Stimulated activated CD8-positive, alpha-beta memory T cell treated with anti-CD3 and anti-CD28 coated beads, Interleukin-7, amount 100 ng/mL, for 4 hours (primary cell): ENCODE measurements at places on chromosomes 12 and 14.
A peak's percentile ranks its signal among the peaks of the same experiment; 100 is the strongest.

DNA sequence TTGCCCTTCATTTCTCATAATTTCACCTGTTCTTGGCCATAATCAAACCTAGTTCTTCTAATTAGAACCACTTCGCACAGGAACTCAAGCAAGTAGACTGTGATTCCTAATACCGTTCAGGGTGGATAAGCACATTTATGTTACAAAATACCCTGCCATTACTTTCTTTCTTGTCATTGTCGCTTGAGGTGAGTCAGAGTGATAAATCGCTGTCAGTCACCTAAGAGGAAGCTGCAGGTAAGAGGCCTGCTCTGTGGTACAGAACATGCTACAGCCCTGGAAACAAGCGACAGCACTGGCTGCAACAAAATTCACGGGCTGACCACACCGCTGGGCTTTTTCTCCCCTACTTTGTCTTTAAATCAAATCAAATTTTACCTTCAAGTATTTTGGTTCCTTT is 218.2 kb downstream of the ANO6 start:
- no peak for DNase-seq

DNA sequence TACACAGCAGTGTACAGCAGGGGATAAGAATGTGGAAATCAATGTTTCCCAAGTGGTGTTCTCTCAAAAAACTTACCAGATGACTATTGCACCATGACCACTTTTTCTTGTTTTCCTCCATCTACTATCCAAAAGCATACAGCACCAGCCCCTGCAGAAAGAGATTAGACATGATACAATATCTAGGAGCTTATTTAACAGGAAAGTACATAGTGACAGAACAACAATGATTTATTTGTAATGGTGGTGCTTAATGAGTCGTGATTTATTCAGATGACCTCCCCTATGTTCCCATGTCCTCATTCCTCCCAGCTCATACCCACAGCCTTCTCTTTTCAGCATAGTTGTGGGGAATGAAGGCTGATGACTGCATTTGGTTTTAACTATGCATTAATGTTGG is 413.6 kb downstream of the BTG1 start:
- DNase-seq, result no peak

- DNase-seq, result peak; percentile 30
Measured at GRCh38 chr12:68042212-68042699, 53.0 kb downstream of the IFNG-AS1 start.

DNA sequence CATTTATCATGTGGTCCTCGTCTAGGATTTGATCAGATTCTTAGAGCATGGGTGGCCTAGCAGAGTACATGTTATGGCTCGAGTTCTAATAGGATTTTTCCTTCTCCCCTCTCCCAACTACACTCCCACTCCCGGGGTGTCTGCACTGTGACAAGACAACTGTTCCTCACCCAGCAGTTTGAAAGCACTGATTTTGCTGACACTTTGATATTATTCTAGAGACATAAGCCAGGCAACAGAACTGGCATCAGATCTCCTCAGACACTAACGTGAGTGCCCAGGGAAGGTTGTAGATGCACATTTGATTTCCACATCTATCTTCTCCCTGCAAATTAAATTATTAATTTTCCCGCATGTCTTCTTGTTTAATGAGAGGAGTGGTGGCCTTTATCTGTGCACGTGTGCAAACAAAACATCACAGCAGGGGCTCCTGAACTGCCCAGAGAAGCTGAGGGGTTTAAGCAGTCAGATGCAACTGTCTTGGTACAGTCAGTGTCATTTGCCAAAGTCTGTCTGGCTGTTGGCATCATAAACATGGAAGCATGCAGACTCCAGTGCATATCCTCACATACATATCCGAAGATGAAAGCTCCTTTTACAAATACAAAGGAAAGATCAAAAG is 491.8 kb downstream of the NPAS3 start:
- DNase-seq, result no peak

DNA sequence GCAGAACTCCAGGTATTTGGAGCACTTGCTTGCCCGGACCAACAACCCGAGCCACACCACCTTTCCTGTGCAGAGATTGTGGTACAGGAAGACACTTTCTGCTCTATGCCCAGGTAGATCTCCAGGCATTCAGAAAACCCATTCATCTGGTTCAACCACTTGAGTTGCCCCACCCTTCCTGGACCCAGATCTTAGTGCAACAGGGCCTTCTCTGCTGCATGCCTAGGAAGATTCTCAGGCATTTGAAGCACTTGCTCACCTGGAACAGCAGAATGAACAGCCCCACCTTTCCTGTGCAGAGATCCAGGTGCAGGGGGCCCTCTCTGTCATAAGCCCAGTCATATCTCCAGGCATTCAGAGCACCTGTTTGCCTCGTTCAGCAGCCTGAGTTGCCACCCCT is 412.8 kb upstream of the MGAT4C start:
- DNase-seq, result no peak

DNA sequence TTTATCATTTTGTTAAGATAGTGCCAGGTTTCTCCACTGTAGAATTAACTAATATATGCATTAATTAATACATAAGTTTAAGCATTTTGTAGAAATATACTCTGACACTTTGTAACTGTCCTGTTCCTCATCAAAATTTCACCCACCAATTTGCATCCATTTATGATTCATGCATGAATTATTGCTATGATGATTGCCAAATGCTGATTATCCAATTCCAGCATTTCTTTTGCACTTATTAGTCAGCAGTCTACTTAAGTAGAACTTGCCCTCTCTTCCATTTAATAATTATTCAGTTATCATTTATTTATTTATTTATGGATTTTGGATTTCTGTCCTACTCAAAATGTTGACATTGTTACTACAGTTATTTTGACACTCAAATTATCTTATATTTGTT is 72.2 kb downstream of the SLC6A15 start:
- no peak for DNase-seq

DNA sequence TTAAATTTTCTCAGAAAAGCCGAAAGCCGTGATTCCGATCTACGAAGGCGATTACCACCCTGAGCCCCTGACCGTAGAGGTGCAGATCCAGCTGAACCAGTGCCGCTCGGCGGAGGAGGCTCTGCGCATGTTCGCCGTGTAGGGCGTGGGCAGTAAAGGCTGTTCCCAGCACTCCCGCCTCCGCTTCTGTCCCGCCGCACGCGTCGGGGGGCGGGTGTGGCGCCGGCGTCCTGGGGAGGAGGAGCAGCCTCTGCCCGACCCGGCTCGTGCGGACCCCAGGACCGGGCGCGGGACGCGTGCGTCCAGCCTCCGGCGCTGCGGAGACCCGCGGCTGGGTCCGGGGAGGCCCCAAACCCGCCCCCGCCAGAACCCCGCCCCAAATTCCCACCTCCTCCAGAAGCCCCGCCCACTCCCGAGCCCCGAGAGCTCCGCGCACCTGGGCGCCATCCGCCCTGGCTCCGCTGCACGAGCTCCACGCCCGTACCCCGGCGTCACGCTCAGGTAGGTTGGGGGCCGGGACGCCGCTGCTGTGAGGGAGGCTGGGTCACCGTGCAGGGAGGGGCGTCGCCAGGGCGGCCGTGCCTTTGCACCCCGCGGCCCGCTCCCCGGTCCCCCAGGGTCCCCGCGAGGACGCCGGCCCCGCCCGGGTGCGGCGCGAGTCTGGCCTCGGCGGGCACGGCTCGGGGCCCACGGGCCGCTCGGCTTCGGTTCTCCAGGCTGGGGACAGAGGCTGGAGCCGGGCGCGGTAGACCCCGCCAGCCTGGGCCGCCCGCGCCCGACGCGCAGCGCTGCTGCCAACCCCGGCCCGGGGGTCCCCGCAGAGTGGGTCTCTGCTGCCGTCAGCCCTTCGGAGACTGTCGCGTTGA is at the start of gene B3GNT4:
Gene B3GNT4, plus strand, starts transcription at position 409 of the 866 bp plus-strand sequence. CDS start 910 bp downstream, outside the sequence.
- DNase-seq, result peak; percentile 49

DNA sequence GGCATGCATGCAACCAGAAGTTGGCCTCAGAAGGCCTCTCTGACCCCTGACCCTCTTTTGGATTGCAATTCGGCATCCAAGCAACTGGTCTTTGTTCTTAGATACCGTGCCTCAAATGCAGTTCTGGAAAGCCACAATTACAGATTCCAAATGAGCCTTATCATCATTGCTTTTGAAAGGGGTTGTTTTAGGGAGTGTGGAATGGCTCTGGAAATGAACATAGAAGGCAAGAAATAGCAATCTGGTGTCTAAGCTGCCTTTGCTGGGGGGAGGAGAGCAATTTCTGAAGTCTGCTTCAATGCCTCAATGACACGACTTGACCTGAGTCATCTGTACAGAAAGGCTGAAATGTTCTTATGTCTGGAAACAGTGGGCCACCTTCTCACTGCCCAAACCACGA is 250.1 kb downstream of the NUAK1 start:
- no peak for DNase-seq

GRCh38 chr12:57795354-57795753 is 12.8 kb downstream of the TSFM start:
- DNase-seq, result no peak

GRCh38 chr12:67482751-67483661 is 165.5 kb upstream of the DYRK2 start:
- DNase-seq, result peak; percentile 38

DNA sequence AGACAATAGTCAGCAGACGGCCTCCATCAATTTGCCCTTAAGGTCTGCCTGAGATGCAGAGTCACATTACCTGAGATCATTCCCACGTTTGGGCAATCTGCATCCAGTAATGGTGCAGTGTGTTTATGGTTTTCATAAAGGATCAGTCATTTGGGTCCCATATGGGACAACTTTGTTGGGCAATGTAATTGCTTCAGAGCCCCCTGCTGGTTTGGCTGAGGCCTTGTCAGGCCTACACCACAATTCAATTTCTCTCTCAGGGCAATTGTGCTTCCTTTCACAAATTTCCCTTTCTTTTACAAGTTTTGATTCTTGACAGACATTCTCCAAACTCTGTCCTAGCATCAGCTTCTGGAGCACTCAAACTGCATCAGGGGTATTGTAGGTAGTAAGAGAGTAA is 191.2 kb upstream of the SSTR1 start:
- DNase-seq, result no peak

DNA sequence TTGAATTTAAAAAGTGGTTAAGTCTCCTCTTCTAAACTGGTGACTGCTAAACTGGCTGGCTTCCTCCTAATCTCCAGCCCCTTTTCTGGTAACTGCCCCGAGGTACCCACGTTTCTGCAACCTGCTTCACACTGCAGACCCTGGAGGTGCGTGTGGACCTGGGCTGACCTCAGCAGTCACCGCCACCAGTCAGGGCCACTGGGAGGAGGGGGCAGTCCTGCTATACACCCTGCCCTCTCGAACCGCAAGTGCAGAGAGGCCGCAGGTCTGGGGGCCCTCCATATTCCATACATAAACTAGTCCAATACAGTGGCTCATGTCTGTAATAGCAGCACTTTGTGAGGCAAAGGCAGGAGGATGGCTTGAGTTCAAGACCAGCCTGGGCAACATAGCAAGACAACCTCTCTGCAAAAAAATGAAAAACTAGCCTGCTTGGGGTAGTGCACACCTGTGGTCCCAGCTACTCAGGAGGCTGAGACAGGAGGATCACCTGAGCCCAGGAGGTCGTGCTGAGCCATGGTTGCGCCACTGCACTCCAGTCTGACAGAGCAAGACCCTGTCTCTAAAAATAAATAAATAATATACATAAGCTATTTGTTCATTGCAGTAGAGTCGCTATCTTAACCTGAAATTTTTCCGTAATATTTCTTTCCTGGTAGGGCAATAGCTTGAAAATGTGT is 25.6 kb downstream of the VPS37B start:
- no peak for DNase-seq

DNA sequence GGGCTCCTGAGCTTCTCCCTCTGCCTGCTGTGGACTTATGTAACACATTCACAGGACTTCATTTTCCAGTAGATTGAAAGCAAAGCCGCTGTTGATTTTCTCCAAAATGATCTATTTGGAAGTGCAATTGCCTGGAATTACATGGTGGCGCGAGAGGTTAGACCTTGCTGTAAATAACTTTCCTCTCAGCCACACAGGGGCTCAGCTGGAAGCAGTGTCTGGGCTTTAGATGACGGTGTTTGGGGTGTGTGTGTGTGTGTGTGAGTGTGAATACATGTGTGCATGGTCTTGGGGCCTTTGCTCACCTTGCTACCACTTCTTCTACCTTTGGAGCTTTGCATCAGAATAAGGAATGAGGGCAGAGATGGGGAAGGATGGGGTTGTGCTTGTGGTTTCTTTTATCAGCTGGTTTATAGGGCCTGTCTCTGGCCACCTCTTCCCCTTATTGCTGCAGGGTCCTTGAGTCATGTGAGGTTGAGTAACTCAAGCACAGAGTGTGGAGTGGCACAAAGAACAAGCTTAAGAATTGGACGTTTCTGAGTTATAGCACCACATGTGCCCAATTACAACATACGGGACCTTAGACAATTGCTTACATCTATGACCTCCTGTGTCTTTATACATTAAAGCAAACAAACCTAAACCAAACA is 280.6 kb downstream of the NRXN3 start:
- DNase-seq, result no peak

DNA sequence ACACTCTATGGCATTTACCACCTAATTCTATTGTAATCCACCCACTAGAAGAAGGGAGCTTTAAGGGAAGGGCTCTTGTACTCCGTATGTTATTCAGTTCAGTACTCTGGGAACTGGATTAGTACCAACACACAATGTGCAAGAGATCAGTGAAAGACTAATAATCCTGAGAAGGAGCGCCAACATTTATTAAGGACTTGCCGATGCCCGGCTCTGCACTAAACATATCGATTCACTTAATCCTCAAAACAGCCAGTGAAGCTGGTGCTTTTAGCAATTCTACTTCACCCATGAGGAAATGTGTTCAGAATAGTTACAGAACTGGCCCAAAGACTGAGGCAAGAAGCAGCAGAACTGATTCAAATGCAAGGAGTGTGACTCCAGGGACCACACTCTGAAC is 80.9 kb downstream of the RPS6KA5 start:
- DNase-seq, result no peak

DNA sequence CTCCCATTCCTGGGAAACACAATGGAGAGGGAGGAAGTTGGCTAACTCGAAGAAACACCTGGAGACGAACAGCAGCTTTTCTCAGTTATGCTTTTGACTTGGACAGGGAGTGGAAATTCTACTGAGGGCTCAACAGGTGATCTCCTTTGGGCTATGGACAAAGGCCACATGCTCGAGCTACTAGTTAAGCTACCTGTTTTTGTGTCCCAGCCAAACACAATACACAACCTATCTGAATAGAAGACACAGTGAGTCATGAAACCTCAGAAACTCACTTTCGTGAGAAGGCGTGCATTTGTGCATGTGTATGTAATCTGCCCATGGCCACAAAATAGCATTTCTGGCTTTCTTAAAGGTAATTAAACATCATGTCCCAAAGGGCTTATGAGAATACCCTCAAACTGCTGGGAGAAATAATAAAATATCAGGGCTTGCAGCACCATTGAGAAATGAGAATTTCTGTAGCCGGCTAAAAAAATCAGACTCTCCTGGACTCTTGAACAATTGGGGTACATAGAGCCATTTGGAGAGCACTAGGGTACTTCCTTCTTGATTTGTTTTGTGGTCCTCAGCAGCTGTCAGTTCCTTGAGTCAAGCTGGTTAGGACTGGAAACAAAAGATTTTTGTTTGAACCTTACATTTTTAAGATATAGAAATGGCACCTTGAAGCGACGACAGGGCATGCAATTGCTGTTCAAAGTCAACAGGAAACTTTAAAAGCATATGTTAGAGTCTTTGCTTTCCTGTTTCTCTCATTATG is 85.5 kb upstream of the PTHLH start:
- DNase-seq, result no peak

GRCh38 chr12:47904713-47905709 is at the start of gene VDR:
Gene VDR, minus strand, starts transcription at chr12:47904994. Its CDS starts 25,881 bp downstream, at chr12:47879113.
- peak; percentile 46 for DNase-seq

GRCh38 chr12:55036326-55037115 is 16.7 kb downstream of the NEUROD4 start:
- DNase-seq, result no peak
